ENCODE measurements at places on chromosomes 1 and 21.

DNA sequence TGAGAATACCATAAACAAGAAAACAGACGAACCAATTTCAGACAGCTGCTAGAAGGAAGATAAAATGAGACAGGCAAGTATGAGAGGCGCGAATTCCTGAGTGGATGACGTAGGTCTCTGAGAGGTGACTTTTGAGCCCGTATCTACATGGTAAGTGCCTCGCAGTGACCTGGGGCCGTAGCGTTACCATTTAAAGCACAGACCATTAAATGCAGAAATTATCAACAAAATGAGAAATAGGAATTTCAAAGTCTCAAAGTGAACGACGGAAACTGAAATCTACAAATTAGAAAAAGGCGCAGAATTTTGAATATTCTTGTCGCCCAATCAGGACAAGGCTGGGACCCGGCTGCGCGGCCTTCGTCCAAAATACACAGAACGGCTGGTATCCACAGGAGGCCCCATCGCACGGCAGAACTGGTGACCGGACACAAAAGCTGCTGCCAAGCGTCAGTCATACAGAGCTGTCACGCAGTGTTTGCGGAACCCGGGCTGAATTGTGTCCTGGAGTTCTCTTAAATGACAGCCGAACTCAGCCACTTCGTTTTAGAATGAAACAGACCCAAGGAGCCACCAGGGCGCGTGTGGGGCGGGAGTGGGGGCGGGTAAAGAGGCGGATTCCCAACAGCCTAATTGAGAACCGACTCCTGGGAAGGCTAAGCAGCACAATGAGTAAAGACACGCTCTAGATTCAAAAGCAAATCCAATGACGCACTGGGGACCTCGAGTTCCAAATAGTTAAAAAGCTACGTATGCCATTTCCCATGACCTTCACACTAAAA lies 13.8 kb upstream of the BOLA1 start:
- peak; percentile 53 for DNase-seq

DNA sequence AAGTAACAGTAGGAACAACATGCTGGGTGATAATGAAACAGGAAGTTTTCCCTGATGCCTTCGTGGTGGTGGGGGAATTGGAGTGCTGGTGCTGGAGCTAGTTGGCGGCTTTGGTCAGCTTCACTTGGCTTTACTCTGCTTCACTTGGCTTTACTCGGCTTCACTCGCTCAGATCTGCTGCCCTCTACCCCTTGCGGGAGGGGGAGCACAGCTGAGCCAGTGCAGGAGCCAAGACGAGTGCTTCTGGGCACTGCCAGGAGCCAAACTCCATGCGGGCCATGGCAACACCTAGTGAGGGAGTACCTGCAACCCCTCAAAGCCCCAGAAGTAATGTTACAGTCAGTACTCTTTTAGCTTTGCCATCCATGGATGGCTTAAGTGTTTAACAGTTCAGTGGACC lies 10.6 kb upstream of the PRKACB start:
- no peak for DNase-seq

DNA sequence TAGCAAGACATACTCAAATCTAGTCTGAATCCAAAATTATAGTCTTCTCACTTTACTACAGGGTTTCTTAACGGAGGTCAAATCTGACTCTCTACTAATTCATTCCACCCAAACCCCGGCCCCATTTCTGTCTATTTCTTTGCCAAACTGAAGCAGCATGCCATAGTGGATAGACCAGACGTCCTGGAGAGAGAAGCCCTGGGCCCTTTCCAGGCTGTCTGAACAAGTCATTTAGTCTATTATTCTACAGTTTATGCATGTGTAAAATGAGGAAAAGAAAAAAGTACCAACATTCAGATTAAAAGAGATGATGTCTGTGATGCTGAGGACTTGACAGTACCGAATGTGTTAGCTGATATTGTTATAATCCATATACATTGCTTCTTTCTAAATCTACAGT lies 95.0 kb downstream of the GDAP2 start:
- DNase-seq: no peak

GRCh38 chr1:33137800-33138199 lies 44.0 kb downstream of the TRIM62 start:
- peak; percentile 53 for DNase-seq

DNA sequence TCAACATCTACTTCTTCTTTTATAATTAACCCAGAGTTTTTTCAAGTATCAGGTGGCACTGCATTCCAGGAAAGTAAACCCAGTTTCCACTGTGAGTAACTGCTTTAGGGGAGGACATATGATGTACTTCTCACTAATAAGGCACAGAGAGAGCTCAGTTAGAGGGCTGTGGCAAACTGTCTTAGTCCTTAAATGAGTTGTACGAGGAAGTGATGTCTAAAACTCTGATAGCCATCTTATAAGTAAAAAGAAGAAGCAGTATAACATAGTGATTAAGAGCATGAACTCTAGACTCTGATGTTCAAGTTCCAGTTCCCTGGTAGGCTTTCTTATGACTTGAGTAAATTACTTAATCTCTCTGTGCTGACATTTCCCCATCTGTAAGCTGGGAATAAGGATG lies 58.7 kb upstream of the PTGS2 start:
- no peak for DNase-seq

DNA sequence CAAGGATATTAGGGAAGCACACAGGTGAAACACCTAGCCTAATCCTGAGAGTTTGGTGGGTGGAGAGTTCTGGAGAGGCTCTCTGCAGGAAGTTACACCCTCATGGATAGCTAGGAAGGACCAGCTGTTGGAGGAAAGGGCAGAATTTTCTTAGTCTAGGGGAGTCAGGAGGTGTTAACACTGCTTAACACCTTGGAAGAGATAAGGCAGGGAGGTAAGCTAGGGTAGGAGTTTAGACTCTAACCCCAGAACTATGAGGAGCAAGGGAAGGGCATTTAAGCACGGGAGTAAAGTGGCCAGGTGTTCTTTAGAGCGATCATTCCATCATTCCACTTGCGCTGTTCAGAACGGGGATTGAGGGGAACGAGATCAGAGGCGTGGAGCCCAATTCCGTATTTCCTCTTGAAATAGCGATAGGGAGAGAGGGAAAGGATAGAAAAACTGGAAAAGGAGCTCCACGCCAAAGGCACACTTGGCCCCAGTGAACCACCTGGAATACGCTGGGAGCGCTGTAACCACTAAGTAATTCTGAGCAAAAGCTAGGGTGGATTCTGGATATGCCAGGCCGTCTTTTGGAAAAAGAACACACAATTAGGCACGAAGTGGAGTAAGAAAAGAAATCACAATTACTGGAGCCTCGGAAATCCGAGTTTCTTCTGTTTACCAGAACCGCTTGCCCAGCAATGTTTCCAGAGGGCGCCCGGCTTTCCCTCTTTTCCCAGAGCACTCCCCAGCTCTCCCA lies 1.5 kb upstream of the GPR137B start:
- DNase-seq: no peak

DNA sequence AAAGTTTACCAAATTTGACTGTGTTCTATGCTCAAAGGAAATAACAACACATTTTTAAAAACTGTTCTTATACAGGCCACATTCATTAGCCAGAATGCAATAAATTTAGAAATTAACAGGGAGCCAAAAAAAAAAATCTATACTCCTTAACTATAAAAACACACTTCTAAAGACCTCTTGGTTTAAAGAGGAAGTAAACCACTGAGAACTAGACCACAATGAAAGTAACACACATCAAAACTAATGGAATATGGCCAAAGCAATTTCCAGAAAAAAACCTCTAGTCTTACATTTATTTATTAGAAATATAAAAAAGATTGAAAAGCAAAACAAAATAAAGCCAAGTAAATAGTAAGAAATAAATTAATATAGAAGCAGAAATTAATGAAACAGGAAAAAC lies 48.9 kb upstream of the GADD45A start:
- no peak for DNase-seq

GRCh38 chr1:19274636-19275035 lies 13.9 kb downstream of the AKR7A3 start:
- no peak for DNase-seq

GRCh38 chr21:35027563-35028450 lies 21.3 kb downstream of the RUNX1 start:
- DNase-seq: no peak

DNA sequence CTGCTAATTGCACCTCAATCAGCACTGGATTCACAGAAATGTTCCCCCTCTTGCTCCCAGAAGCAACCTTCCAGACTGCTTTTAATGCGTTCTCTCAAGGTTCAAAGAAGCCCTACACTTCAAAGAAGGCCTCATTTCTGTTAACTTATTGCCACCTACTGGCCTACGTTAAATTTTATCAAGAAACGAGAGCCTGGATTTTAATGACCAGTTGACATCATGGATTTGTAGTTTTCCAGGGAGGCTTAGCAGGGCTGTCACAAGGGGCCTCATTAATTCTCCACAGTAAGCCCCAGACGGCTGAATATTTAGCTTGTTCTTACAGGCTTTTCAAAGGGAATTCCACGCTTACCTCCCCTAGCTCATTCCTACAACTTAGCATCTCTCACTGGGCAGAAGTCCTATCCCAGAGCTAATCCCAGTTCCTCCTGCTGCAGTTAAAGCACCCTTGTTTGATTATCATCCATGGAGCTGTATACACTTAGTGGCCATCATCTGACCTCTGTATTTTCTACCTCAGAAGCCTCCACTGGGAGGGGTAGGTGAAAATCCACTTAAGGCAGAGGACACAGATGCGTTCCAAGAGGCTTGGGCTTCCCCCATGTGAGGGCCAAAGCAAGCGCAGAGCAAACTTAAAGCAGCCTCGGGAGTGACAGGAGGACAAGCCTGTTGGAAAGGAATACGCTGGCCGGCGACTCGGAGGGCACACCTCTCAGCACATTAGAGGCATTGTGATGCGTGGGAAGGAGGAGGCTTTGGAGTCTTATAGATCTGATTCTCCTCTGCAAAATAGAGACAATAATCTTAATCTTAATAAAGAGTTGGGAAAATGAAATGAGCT lies 32.2 kb upstream of the CYP4X1 start:
- no peak for DNase-seq

DNA sequence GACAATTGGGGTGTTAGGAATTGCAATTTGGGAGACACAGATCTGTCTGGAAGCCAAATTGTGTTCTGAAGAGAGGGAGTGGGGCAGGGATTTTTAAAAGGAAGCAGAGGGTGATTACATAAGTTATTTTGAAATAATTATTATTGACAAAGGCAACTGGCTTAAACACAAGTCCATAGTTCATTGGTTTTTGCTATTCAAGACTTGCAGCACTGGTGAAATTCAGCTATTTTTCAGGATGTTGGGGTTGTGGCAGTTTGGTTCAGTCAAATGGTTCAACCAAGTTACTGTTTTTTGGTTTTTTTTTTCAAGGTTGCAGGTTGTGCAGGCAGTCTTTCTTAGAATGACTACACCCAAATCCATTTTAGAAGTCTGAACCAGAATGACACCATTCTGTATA lies 300.0 kb upstream of the DEPDC1 start:
- DNase-seq: no peak

DNA sequence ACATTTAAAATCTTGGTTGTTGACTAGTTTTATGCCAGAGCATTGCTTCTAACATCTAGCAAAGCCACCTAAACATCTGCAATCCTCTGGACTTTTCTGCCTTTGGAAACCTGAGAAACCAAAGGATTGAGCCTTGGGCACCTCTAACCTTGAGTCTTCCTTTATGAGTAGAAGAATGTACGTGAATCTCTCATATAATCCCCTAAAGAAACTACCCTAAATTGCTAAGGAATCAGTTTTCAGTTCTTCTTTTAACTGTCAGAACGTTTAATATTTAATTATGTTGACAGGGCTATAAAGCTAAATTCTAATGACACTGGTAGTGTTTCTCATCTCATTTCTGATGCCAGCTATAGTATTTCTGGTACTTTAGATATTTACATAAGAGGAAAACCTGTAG lies 997.3 kb downstream of the AMY1C start:
- no peak for DNase-seq

GRCh38 chr1:170803711-170804110 lies 131.6 kb upstream of the MROH9 start:
- no peak for DNase-seq

DNA sequence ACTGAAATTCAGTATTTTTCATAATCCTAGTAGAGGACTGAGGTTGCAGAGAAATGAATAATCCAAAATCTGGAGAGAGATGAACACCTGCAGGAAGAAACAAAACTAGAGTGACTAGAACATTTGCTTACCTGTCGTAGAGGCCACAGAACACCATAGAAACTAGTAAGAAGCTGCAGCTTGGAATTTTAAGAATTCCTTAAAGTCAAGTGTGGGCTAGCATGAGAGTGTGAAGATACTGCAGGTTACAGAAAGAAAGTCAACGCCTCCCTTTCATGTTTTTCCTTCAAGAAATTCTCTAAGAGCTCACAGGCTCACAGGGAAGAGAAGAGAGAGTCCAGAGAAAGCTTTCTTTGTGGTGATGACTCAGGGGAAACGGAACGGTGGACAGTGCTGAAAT lies 633.7 kb downstream of the LRRIQ3 start:
- no peak for DNase-seq

GRCh38 chr1:63316984-63317816 lies 5.2 kb upstream of the FOXD3 start:
- no peak for DNase-seq

- peak; percentile 10 for DNase-seq
Measured at GRCh38 chr1:119554183-119554582, 47.2 kb downstream of the HSD3B1 start.

DNA sequence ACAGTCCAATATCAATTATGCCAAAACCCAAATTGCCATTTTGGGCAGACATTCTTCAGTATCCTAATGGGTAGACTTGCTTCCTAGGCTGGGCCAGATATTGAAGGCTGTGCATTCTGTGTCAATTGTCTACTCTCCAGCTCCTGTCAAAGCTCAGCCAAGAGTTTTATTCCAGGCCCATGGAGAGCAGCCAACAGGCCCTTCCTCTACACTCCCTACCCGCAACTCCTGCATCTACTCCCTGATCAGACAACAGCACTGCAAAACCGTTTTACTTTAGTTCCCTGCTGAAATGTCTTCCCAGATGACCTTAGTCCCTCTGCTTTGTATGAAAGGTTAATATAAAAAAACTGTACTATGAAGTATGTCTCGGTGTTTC lies 6.6 kb upstream of the ADORA3 start:
- DNase-seq: no peak

GRCh38 chr1:19804831-19805251 lies 5.1 kb upstream of the TMCO4 start:
- no peak for DNase-seq

GRCh38 chr1:32900956-32901822 lies at the start of gene TMEM54:
TSS of gene TMEM54 (minus strand) at chr1:32901389. CDS start at chr1:32901238, 151 bp downstream.
- DNase-seq: peak; percentile 53
